ENCODE measurements at places on chromosomes 5 and 9. TPM values are rescaled to one million over a fixed set of nuclear protein-coding genes. Genes with fewer than 3 reads are reported as not detected.

- no peak for DNase-seq
Measured at GRCh38 chr5:154878642-154879335, 20.4 kb downstream of the CNOT8 start.

GRCh38 chr5:113660206-113660605 is 146.7 kb downstream of the YTHDC2 start:
- no peak for DNase-seq

DNA sequence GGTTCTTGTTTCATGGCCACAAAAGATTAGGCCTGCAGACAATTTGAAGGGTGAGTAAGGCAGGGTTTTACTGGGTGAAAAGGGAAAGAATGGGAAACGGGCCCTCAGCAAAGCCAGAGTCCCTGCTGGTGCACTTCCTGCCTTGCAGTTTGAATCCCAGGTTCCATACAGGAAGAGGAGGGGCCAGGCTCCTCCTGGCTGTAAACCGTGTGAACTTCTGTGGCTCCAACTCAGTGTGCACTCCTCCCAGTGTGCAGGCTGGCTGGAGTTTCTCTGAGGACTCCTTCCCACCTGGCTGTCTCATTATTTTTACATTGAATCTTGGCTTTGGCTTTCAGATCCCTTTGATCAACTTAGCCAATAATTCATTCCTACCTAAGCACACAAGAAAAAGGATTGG is 367.1 kb upstream of the KLF4 start:
- peak; percentile 51 for DNase-seq

DNA sequence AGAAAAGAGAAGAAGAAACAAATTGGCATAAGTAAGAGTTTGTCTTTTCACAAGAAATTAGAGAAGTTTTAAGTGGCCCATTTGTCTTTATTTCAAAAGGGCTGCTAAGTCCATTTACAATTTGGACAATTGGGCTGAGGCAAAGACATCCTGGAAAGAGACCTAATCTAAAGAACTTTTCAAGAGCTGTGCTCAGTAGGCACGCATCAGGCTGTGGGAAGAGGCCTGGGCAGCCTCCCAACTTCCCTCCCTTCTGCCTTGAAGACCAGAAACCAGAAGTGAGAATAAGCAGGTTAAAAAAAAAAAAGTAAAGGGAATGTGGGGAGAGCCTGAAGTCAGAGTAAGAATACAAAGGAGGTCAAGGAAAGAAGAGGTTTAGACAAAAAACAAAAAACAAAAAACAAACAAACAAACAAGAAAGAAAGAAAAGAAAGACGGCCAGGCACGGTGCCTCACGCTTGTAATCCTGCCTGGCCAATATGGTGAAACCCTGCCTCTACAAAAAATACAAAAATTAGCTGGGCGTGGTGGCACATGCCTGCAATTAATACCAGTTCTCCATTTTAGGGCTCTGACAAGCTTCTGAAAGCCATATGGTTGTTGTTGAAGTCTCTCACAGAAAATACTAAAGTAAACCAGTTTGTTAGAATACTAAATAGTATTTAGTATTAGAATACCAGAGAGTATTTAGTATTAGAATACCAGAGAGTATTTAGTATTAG is 48.0 kb upstream of the CEP78 start:
- no peak for DNase-seq

DNA sequence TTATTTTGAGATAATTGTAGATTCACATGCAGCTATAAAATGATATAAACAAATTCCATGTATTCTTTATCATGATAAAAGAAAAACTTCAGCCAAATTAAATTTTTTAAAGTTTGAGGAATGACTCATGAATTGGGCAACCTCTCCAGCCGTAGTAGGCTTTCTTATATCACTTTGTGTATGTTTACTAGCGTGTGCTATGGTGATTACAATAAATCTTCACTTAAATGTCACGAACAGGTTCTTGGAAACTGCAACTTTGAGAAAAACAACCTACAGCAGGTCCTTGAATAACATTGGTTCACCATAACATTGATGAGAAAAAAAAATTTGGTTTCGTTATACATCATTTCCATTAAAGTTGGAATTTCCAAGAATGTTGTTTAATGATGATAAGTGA is 730.9 kb upstream of the TYRP1 start:
- DNase-seq: peak; percentile 5

GRCh38 chr9:133008824-133009223 is 22.0 kb upstream of the GTF3C5 start:
- no peak for DNase-seq

DNA sequence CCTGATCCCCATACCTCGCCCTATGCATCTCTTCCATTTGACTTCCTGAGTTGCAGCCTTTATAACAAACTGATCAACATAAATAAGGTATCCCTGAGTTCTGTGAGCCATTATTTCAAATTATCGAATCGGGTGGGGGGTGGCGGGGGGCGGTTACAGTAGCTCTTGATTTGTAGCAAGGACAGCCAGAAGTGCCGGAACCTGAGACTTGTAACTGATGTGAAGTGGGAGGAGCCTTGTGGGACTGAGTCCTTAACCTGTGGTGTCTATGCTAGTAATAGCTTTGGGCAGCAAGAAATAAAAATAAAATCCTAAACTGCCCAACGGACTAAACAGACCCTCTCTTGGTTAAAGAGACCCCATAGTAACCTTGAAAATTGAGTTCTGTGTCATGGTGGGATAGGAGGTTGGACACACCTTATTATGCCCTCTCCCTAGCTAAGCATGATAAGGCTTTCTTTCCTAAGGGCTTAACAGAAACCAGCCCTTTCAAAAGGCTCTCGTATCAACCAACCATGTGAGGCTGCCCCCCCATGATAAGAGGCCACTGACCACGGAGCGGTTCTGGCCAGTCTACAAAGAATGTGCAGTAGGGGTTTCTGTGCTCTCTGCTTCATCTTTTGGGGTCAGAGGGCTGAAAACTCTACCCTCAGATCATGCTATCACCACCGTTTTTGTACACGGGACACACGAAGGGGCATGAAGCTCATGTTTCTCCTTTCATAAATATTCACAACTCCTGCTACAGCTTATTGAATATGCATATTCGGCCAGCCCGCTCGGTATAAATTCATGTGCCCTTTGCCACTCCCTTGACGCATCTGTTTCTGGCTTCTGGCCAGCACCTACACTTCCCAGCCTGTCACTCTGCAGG is 39.5 kb upstream of the IQGAP2 start:
- no peak for DNase-seq

DNA sequence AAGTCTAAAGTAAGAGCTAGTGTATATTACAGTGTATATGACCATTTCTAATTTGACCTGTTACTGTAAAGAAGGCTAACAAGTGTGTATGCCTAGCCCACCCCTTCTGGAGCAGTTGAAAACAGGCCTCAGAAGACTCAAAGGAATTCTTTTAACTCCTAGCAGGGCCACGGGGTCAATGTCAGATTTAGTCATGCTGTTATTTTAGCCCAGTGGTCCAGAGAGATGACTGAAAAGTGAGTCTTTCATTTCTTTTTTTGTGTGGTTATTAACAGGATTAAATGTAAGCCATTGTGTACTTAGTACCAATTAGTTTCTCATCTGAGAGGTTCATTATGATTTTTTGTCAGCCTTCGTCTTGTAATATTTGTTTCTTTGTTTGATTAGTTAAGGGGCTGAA is 24.4 kb downstream of the ZCCHC7 start:
- DNase-seq: peak; percentile 23

DNA sequence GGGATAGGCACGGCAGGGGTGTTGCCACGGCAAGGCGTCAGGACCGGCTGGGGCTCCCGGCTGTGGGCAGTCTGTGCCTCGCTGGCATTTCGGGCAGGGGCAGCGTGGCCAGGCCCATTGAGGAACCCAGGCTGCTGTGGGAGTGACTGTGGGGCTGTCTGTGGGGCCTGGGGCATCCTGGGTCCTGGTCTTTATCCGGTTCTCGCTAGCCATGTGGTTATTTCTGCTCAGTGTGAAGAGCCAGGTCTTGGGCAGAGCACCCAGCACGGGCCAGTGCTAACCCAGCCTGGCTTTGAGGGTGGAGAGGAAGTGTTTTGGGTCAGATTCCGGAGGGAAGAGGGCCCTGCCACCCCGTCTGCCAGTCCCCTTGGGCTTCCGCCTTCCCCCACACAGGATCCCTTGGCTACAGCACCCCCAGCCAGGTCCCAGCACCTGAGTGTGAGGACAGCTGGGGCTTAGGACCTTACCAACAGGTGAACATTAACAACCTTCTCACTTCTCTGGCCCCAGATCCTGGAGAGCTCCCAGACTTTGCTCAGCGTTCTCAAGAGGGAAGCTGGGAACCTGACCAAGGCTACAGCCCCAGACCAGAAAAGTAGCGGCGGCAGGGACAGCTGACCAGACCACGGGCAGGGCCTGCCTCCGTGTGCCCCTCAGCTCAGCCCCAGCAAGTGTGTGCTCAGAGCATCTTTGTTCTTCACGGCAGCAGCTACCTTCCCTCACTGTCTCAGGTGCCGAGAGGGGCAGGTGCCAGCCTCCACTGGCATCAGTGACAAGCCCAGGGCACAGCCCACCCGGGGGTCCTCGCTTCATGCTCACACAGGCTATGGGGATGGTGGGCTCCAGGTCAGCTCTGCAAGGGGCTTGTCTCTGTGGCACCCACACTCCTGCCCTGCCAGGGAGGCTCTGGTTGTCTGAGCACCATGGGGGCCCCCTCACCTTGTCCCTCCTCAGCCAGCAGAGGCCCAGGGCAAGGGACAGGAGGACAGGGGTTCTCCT is 1.1 kb downstream of the SSNA1 start:
- no peak for DNase-seq

- peak; percentile 93 for DNase-seq
Measured at GRCh38 chr5:141605523-141606277, 13.1 kb downstream of the DIAPH1 start.

GRCh38 chr9:113572076-113572861 is 108.7 kb downstream of the RGS3 start:
- DNase-seq: no peak

DNA sequence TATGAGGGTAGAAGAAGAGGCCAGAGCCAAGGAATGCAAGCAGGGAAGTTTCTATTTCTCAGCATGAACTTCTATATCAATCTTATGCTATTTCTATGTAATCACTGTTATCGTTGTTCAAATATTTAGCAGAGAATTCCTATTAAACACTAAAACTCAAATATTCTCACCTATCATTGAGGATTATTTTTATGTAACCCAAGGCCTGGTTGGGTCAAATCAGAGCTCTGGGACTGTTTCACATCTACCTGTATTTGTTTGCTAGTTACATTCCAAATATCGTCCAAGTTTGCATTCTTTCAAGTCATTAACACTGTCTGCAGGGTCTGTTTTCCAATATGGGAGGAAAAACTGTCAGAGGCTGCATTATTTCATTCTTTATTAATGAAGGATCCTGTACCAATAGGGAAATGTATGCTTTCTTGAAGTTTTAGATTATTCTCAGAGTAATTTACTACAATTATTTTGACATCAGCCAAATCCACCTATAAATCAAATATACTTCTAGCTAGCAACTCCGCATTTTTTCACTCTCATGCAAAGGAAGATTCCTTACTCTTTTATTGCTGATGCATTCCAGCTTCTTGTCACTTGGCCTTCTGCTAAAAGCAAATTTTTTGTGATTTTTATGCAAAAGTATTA is 52.2 kb downstream of the LURAP1L start:
- no peak for DNase-seq

DNA sequence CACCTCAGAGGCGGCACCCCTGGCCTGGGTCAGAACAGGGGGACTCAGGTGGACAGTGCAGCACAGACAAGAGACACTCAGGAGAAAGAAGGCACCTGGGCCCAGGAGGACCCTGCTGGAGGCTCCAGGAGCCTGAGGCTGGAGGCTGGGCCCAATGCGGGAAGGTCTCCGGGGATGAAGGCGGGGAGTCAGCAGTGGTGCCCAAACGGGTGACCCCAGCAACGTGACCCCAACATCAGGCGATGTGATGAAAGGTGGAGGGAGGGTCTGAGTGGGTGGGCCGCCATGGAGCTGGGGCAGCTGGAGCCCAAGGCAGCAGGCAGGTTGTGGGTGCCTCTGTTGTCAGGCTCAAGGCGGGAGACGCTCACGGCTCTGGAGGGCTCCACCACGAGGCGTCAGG is 37.5 kb downstream of the LPCAT1 start:
- no peak for DNase-seq

DNA sequence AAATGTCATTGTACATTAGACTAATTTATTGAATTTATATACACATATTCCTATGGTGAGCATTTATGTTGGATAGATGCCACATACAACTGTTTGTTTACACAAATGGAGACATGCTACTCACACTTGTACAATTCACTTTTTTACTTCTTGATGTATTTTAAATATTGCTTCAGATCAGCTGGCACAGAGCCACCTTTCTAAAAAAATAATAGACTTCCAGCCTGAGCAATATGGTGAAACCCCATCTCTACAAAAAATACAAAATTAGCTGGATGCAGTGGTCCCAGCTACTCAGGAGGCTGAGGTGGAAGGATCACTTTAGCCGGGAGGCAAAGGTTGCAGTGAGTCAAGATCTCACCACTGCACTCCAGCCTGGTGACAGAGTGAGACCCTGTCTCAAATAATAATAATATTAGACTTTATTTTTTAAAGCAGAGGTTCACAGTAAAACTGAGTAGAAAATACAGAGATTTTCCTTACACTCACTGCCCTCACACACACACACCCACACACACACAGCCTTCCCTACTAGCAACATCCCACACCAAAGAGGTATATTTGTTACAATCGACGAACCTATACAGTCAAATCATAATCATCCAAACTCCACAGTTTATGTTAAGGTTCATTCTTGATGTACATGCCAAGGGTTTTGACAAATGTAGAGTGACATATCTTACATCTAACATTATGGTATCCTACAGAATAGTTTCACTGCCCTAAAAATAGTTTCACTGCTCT is 16.5 kb upstream of the ADRB2 start:
- DNase-seq: no peak

GRCh38 chr9:95100071-95100627 is 217.4 kb downstream of the FANCC start:
- no peak for DNase-seq

DNA sequence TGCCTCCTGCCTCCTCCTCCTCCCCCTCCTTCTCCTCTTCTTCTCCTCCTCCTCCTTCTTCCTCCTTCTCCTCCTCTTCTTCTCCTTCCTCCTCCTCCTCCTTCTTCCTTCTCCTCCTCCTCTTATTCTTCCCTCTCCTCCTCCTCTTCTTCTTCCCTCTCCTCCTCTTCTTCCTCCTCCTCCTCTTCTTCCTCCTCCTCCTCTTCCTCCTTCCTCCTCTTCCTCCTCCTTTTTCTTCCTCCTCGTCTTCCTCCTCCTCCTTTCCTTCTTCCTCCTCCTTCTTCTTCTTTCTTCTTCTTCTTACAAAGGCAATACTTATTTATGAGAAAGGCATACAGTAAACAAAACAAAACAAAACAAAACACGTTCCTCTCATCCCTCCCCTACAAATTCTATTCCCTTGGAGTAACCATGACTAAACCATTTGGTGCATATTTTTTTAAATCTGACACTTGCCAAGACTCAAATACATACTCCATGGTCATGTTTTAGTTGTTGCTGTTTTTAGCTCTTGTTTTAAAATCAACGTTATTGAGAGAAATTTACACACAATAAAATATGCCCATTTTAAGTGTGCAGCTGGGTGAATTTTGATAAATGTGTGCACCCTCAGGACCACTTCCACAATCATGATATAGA is 135.6 kb downstream of the FOXD1 start:
- DNase-seq: no peak

GRCh38 chr9:26802921-26803320 is 89.7 kb downstream of the CAAP1 start:
- DNase-seq: no peak

Gene RASEF
- total RNA-seq: 0.14 TPM

Gene NRARP
- total RNA-seq: 0.90 TPM

Gene AK8
- not detected for total RNA-seq

Gene NKD2
- not detected for total RNA-seq

Gene SAP30L
- 49.5 TPM for total RNA-seq

Gene CCDC171
- 0.77 TPM for total RNA-seq

Gene TMEFF1
- 1.2 TPM for total RNA-seq

Gene FOXD4
- 1.2 TPM for total RNA-seq

Gene CENPH
- total RNA-seq: 43.9 TPM

Gene BTF3
- 641 TPM for total RNA-seq

Gene SPINK6
- total RNA-seq: 1.2 TPM

Gene GBGT1
- 0.21 TPM for total RNA-seq

All from HT1080 (cell line).